Osteoblast (primary cell): ENCODE measurements at places on chromosomes 7 and 10. TPM values are rescaled to one million over a fixed set of nuclear protein-coding genes. Genes with fewer than 3 reads are reported as not detected.

The PARG gene
- total RNA-seq, result 30.6 and 33.7 TPM in 2 replicates

DNA sequence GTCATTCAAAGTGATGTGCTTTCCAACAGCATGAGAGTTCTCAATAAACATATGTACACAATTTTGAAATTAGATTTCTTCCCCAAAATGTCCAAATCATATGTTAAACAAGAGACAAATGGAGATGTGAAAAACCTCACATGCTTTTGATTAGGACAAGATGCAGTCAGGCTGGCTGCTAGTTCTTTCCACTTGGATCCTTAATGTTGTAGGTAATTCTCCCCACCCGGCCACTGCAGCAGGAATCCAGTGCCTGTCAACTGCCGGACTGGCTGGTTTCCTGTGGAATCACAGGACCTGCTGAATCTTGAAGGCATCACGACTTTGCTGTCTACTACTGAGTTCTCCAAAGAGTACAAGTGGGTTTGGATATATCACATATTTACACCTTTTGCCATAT, 138.6 kb upstream of the AKR1E2 start:
- DNase-seq, result peak; percentile 32

GRCh38 chr10:29784175-29784773, 149.5 kb upstream of the SVIL start:
- peak; percentile 96 for DNase-seq

DNA sequence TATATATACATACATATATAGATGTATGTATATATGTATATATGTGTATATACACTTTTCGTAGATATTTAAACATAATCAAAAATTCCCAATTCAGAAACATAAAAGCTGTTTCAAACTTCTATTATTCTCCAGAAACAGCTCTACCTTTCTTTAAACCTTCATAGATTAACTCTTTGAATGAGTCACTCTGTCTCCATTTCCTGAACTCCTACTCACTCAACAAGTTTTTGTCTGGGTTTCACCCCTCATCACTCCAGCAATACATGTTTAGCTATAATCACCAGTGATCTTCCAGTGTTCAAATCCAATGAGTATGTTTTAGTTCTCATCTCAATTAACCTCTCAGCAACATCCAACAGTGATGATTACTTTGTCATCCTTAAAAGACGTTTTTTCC, 9.6 kb downstream of the DGKB start:
- no peak for DNase-seq

- no peak for DNase-seq
These were observed 35.0 kb downstream of the SUFU start for GRCh38 chr10:102538811-102539210.

- peak; percentile 52 for DNase-seq
These were observed 145.5 kb upstream of the CELF2 start for GRCh38 chr10:10872035-10872673.

The ANXA11 gene
- total RNA-seq, result 112 and 113 TPM in 2 replicates

The HSPA12A gene
- total RNA-seq, result 10.0 and 10.9 TPM in 2 replicates

The RHEB gene
- total RNA-seq, result 63.4 and 77.8 TPM in 2 replicates

DNA sequence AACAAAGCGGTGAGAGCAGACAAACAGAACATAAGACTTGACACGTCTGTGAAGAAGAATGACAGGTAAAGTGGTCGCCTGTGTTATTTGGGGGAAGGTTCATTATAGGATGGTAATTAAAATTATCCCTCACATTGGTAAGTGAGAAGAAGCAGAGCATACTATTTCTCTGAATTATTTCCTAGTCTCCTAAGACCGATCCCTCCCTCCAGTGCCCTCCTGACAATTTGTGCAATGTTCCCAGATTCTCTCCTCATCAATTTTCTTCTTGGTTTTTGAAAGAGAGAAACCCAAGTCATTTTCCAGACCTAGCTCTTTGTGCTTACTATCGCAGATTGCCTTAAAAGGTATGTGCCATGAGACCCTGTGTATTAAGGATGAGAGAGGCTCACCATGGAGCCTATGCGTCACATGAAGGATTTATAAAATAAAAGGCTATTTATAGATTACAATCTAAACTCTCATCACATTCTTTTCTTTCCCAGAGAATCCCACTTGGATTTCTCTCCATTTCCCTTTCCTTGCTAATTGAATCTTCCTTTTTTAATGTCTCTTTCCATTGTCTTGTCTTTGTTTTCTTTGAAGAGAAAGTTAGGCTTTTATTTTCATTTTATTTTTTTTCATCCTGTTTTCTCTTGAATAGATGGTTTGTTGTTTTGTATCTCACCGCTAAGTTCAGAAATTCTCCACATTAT, 112.0 kb downstream of the PPP1R3A start:
- DNase-seq, result no peak

The HYCC1 gene
- total RNA-seq, result 103 and 121 TPM in 2 replicates

The CH25H gene
- 5.8 and 13.0 TPM in 2 replicates for total RNA-seq

DNA sequence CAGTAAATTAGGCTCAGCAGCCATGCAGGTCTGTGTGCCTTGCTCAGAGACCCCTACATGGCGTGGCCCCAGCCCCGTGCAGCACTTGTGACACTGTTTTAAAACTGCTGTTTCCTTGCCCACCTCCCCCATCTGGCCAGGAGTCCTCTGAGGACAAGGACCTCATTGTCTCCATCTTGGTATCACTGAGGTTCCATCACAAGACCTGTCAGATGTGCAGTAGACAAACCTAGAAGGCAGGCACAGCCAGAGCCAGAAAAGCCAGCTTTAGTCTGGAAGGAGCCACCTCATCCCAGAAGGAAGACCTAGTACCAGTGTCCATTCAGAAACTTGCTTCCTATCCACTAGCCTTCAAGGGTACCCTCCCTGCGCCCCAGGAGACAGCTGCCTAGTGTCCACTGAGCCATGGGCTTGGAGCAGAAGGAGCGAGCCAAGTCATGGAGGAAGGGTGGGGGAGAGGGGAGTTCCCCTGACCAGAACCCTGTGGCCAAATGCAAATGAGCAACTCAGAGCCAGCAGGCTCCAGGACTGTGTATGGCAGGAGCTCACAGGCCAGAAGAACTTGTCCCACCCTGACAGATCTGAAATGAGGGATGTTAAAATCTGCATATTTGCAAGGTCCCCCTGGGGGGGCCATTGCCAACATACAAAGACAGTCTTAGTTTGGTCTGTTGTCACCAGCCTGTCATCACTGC, 176.1 kb downstream of the SH3PXD2A start:
- no peak for DNase-seq

DNA sequence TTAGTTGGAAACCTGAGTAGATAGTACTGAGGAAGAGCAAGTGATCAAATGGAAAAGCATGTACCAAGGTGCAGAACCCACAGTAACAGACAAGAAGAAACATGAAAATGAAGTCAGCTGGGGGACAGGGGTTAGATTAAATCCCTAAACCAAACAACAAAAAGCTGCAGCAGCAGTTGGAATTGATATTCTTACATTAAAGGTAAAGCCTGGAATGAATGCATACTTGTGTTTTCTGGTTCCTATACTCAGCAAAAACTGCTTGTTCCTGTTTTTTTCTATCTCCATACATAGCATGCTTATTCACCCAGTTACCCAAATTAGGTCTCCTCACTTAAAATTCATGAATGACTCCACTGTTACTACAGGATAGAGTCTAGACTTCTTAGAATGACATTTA, 92.4 kb downstream of the TPST1 start:
- DNase-seq, result no peak

DNA sequence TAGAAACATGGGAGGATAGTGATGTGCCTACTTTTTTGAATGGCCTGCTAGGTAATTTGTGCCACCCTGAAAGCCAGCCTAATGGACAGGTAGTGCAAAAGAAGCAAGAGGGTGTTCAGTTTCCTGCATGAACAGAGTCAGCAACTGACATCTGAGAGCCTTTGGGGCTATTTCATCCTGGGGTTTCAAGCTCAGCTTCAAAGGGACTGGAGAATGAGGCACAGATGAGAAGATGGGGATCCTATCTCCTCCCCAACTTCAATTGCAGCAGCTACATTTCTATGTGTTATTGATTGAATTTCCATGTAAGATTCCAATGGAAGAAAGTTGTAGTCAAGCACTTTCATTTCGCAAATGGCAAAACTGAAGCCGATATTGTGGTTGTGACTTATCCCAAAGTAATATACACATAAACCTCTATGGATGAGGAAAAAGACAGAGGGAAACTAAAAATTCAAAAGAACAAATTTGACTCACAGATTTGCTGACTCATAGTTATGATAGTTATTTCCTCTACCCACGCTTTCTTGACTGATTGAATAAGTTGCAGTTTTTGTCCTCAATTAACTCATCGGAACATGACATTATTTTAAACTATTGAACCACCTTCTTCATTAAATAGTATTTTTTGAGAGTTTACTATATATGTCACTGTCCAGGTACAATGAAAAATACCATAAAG, 42.6 kb upstream of the NRP1 start:
- DNase-seq, result peak; percentile 9

GRCh38 chr10:45555795-45556194, 116.8 kb downstream of the ZFAND4 start:
- DNase-seq, result peak; percentile 21

- DNase-seq, result no peak
These were observed 71.8 kb downstream of the LRRN3 start for GRCh38 chr7:111162692-111163091.

The SPDYE11 gene
- total RNA-seq, result not detected in 2 replicates

DNA sequence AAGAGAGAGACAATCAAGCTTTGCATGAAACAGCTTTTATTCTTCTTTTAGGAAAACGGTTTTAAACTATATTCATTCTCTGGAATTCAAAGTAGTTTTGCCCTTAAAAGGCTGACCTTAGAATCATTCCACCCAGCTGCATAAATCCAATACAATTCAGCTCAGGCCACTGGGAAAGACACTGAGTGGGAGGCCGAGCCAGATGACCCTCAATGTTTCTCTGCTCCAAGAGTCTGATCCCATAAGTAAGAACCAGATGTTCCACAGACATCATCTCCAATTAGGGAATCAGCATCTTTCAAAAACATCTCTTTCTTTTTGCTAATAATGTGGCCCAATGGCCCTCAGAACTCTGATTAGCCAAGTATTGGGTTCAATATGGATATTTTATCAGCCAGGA, 26.1 kb downstream of the CREB3L2 start:
- no peak for DNase-seq

DNA sequence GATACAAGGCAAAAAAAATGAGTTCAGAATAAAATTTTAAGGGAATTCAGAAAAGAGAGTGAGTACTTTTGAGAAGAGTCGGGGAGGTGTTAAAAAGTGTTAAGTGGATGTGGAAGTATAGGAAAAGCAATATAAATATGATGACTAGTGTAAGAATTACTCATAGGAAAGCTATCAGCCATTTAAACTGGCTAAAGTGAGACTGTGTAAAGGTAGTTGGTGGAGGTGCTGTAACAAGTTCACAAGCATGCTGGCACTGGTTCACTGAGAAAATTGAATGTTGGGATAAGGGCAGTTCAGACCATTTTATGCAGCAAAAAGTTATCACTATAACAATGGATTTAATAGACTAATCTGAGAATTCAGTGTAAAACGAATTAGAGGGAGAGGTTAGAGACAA, 179.0 kb upstream of the DKK1 start:
- no peak for DNase-seq

The MAP3K8 gene
- 10.3 and 14.5 TPM in 2 replicates for total RNA-seq

GRCh38 chr10:13272164-13272571, 27.7 kb downstream of the PHYH start:
- DNase-seq, result peak; percentile 79

DNA sequence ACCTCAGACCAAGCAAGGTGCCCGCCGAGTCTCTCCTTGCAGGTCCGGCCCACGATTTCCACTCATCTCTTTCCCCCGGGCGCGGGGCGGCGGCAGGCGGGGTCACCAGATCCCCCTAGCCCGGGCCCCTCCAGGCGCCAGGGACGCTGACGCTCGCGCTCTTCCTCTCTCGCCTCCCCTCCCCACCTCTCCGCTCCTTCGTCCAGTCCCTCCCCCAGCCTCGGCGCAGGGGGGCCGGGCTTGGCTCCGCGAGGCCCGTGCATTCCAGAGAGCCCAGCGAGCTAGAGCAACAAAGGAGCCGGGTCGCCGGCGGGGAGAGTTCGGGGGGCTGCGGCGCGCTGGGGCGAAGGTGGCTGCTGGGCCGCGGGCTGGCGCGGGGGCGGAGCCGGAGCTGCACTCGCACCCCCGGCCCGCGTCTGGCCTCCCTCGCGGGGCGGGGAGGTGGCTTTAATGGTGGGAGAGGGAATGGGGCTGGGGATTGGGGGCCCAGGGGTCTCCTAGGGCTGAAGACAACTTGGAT, at the start of gene SMO:
SMO (plus strand) TSS at position 262 of the 520 bp plus-strand sequence. CDS start 519 bp downstream, outside the sequence.
- peak; percentile 95 for DNase-seq

DNA sequence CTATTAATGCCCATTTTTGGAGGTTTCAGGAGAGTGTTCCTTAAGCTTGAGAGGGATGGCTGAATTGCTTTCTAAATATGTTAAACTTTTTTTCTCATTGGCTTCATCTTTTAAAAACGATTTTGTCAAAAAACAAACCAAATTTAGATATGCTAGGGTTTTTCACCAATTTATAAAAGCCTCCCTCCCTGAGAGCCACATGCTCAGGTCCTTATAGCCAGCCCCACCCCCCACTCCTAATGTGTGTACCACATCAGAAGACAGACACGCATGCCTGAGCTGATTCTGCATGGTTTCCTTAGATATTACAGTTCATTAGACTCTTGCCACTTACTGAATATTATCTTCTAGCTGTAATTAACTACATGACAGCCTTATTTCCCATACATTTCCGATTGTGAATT, 2.0 kb downstream of the CUL1 start:
- no peak for DNase-seq

The FAM200A gene
- 7.6 and 8.5 TPM in 2 replicates for total RNA-seq

The ANAPC16 gene
- 50.7 and 58.0 TPM in 2 replicates for total RNA-seq

DNA sequence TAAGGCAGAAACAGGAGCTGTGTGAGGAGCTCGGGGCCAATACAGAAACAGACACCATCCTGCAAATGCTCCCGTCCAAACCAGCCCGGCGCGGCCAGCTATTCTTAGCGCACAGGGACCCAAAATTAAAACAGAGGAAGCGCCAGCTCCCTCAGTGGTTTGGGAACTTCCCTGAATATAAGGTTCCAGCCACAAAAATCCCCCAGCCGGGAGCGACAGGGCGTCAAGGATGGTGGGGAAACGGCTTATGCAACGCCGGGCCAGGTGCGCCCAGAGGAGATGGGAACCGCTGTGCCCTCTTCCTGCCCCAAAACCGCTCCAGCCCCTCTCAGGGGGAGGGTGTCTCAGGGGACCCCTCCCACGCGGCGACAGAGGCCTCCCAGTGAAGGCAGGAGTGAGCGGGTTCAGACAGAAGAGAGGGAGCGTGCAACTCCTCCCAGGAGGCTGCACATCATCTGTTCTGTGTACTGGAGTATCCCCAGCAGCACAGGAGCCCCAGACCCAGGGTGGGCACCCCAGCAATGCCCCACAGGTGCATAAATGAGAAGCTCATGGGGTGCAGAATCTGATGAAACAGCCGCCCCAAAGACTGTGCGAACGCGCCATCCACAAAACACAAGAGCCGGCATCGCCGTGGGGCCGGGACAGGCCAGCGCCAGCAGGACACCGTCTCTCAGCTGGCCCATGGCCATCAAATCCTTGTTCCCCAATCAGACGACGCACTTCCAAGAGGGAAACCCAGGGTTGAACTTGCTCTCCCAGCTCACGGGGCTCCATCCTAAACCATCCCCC, 73.9 kb upstream of the PDGFA start:
- no peak for DNase-seq
